ENCODE measurements at places on chromosomes 7 and 10. TPM values are rescaled to one million over a fixed set of nuclear protein-coding genes. Genes with fewer than 3 reads are reported as not detected.

Gene MET
- 91.6 TPM for total RNA-seq

Gene KCNIP2
- 0.98 TPM for total RNA-seq

Gene MSS51
- total RNA-seq, result 0.62 TPM

Gene TBXAS1
- 13.3 TPM for total RNA-seq

Gene ADCY1
- total RNA-seq, result 2.4 TPM

Gene HOXA6
- total RNA-seq, result 1.9 TPM

Gene PDE1C
- 3.3 TPM for total RNA-seq

Gene GNAT3
- not detected for total RNA-seq

Gene FRAT1
- 1.8 TPM for total RNA-seq

Gene SPDYE2
- total RNA-seq, result not detected

Gene SPACDR
- total RNA-seq, result 0.67 TPM

Gene PRPS1L1
- not detected for total RNA-seq

Gene EGFR
- total RNA-seq, result 108 TPM

Gene IFIT1
- 4.8 TPM for total RNA-seq

Gene SLC26A3
- total RNA-seq, result not detected

Gene MTPN
- 135 TPM for total RNA-seq

Gene C10orf105
- total RNA-seq, result not detected

Gene KNDC1
- total RNA-seq, result 2.4 TPM

Gene ZNF804B
- total RNA-seq, result not detected

Gene ADAM12
- 4.1 TPM for total RNA-seq

Gene FAM200A
- total RNA-seq, result 4.2 TPM

Gene NEBL
- total RNA-seq, result 8.2 TPM

Gene MKX
- total RNA-seq, result not detected

Gene LIPM
- total RNA-seq, result not detected

Gene CLRN3
- total RNA-seq, result not detected

Gene GPRIN2
- 24.0 TPM for total RNA-seq

Gene FAM237B
- not detected for total RNA-seq

Gene TUBAL3
- 0.33 TPM for total RNA-seq

Gene PSMA2
- 194 TPM for total RNA-seq

Gene CTNNA3
- total RNA-seq, result not detected

Gene CABCOCO1
- not detected for total RNA-seq

Gene POLD2
- 164 TPM for total RNA-seq

Gene GRM3
- total RNA-seq, result not detected

Gene FAM25G
- not detected for total RNA-seq

Gene CDC14C
- not detected for total RNA-seq

Gene SORBS1
- 0.63 TPM for total RNA-seq

Gene C7orf33
- not detected for total RNA-seq

Gene SLC16A9
- 0.10 TPM for total RNA-seq

Gene MOGAT3
- not detected for total RNA-seq

Gene ARMC3
- 0.66 TPM for total RNA-seq

Gene COA1
- 88.9 TPM for total RNA-seq

Gene UCN3
- total RNA-seq, result not detected

Gene CYP2C8
- total RNA-seq, result not detected

Gene ACTR1A
- total RNA-seq, result 83.8 TPM

Gene PIP
- total RNA-seq, result 0.71 TPM

Gene AVL9
- total RNA-seq, result 34.3 TPM

Gene SPDYE3
- total RNA-seq, result not detected

Gene TMEM184A
- 10.3 TPM for total RNA-seq

Gene ATOH7
- total RNA-seq, result 0.22 TPM
